ENCODE measurements at places on chromosomes 12 and 14.

GRCh38 chr14:95511687-95512086, 4.8 kb downstream of the SYNE3 start:
- no peak for DNase-seq

DNA sequence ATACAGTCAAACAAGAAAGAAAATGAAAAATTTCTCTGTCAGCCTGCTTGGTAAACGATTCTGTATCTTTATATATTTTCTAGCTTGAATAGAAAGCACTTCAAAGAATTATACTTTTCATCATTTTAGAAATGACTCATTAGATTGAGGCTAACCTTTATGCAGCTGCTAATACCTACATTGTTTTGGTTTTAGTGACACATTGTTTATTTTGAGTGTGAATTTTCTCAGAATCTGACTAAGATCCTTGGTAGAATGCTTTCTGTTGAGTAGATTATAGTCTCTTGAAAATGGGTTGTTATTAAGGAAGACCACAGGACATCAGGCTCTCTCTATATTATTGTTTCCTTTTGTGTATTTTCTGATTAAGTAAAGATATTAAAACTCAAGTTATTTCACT, at the start of gene PMCH:
PMCH (minus strand) TSS at position 45 of the 400 bp plus-strand sequence. CDS start 63 bp downstream, outside the sequence.
- DNase-seq: no peak

DNA sequence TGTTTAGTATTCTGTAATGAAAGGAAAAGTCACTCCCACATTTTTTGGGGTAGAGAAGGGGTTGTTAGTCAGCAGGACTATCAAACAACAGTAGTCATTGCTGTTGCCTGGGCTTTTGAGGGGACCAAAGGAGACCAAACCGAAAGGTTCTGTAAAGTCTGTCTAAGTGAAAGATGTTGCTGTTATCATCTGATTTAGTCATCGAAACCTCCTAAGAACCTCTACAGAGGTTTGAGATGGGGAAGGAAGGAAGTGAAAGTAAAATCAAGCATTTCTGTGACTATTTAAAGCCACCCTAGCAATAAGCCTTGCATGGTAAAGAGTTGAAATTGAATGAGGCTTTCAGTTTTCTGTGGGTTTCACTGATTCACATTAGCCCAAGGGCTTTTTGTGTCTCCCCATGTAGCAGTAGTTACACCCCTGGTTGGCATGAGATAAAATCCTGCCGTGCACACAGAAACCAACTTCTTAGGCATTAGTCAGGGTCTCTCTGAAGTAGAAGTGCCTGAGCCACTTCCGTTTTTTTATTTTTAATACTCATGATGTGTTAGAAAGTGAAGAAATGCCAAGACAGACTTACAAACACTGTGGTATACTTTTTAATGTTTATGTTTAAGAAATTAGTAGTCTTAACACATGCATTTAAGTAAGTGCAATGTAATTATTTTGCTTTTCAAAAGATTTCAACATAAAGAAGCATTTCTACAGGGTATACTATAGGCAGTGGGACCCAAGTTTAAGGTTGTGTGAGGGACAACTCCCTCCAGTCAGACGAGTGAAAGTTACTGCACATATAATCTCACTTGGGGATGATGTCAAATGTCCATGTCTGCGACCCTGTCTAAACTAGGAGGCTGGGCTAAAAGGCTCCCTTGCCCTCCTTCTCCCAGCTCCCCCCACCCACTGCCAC, 50.4 kb downstream of the DYRK2 start:
- DNase-seq: peak; percentile 1

GRCh38 chr12:6074979-6075585, 49.4 kb downstream of the VWF start:
- DNase-seq: no peak

DNA sequence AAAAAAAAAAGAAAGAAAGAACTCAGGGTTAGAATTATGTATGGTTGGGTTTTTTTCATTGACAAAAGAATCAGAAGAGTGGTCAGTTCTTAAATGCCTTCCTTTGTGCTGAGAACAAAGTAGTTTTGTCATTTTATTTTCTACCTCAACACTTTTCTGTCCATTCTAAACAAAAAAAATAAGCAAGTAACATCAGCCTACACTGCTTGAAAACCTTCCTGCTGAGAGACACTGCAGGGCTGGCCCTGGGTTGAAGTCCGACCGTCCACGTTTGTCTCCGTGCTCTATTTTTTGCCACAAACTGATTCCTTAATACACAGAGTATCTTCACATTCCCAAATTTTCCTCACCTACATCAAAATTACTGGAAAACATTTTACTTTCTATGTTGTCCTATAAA, 211.6 kb upstream of the PDZRN4 start:
- no peak for DNase-seq

DNA sequence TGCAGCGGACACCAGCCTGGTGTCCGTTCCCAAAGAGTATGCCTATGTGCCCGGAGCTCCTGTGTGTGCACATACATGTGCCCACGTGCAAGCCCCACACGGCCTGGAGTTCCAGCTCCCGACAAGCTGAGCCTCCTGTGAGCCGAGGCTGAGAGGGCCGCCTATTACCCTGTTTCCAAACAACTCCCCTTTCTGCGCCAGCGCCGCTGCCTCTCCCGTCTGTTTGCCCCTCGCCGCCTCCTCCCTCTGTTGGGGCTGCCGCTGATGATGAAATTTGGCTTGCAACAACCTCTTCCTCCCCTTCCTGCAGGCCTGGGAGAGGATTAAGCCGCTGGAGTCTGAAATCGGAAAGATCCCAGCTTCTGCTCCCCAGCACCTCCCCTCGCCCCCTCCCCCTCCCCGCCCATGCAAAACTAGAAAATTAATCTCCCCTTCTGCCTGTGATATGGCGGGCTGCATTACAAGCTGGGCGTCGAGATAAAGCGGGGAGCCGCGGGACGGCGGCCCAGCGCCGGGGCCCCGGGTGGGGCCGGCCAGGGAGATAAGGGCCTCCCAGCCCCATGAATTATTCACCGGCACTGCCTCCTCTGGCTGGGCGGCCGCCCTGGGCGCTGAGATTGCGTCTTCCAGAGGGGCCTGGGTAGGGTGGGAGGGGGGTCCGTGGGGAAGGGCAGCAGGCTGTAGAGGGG, 6.8 kb upstream of the ASIC1 start:
- DNase-seq: no peak

GRCh38 chr12:58465418-58465817, 454.9 kb downstream of the LRIG3 start:
- DNase-seq: no peak

DNA sequence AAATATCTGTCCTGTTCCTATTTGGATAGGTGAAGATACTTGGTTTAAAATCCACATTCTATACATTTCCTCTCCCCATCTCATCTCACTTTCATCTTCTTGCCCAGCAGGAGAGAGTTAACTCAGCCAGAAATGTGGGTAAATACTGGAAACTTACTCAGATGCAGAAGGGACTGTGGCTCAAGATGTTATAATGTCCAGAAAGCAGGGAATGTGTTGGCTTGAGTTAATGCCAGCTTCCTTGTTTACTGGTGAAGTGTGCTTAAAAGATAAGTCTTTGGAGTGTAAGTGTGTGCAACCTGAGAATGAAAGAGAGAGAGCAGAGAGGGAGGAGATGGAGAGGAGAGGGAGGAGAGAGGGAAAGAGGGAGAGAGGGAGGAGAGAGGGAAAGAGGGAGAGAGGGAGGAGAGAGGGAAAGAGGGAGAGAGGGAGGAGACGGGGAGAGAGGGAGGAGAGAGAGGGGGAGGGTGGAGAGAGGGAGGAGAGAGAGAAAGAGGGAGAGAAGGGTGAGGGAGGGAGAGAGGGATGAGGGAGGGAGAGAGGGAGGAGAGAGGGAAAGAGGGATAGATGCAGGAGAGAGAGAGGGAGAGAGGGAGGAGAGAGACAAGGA, 22.0 kb upstream of the SNRPF start:
- DNase-seq: no peak

DNA sequence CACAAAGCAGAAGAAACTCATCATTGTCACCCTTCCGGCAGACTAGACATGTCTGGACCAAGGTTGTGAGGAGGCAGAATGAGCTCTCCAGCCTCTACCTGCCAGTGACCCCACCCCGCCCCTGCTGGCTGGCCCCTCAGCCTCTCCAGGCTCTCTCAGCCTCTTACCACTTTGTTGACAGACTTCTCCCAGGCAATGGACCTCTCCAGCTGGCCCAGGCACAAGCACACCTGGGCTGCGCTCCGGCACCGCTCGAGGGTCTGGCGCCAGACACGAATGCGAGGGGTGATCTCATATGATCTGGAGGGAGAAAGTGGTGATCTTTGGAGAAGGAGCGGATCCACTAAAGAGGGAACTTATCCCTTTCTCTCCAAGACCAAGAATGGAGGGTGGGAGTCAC, 30.3 kb downstream of the BAZ2A start:
- DNase-seq: no peak

GRCh38 chr12:121637231-121637914, 11.0 kb downstream of the ORAI1 start:
- DNase-seq: peak; percentile 14

DNA sequence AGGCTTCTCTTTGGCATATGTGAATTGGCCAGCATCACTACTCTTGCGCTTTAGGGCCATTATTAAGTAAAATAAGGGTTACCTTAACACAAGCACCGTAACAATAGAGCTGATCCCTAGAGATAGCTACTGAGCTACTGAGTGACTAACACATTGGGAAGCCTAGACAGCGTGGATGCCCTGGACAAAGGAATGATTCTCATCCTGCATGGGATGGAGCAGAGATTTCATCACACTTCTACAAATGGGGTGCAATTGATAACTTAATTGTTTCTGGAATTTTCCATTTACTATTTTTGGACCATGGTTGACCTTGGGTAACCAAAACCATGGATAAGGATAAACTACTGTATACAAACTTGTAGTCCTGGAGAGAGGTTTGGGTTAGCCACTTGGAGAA, 57.1 kb downstream of the FBXO34 start:
- no peak for DNase-seq

- DNase-seq: no peak
Observed at GRCh38 chr12:105214148-105214547, 21.8 kb downstream of the APPL2 start.

- DNase-seq: no peak
Observed at GRCh38 chr12:29610473-29611170, 113.1 kb upstream of the OVCH1 start.

GRCh38 chr12:52446367-52447045, 5.4 kb downstream of the KRT6B start:
- DNase-seq: no peak

DNA sequence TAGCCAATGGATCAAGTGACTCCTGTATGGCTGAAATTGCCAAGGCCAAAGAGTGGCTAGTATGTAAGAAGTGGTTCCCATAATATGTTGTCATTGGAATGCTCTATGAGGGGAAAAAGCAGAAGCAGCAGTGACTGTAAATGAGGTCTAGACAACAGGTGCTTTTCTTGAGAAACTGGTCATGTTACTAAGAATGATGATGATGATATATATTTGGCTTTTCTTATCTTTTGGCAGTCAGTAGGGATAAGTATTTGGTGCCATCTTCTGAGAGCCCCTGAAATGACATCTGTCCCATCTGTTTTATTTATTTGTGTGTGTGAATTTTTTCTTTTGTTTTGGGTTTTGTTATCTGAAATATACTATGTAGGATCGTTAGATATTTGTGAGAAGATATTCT, 141.7 kb downstream of the SYT1 start:
- DNase-seq: no peak

GRCh38 chr14:53265025-53265424, 111.9 kb upstream of the DDHD1 start:
- no peak for DNase-seq

- DNase-seq: no peak
Observed at GRCh38 chr12:116879509-116880212, 1.6 kb downstream of the HRK start.

DNA sequence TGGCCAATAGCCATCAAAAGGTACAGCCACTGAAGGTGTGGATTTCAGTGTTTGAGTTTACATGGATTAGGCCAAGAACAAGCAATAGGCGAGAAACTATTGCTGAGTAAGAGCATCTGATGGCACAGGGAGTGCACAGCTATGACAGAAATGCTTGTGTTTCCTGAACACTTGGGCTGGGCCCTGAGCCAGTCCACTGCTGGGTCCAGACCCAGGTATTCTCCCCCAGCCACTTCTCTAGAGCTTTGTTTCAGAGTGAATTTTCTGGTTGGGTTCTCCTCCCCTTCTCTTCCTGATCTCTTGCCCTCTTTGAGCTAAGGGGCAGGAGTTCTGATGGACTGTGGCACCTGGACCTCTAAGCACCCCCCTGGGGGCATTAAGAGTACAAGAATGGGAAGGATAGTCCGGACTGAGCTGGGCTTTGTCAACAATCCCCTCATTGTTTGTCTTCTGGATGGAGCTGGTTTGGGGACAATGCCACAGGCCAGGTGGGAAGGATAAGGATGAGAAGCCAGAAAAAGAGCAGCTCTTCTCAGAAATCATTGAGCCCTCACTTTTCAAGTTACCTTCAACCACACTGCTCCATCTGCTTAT, 8.3 kb downstream of the HOXC5 start:
- DNase-seq: no peak

DNA sequence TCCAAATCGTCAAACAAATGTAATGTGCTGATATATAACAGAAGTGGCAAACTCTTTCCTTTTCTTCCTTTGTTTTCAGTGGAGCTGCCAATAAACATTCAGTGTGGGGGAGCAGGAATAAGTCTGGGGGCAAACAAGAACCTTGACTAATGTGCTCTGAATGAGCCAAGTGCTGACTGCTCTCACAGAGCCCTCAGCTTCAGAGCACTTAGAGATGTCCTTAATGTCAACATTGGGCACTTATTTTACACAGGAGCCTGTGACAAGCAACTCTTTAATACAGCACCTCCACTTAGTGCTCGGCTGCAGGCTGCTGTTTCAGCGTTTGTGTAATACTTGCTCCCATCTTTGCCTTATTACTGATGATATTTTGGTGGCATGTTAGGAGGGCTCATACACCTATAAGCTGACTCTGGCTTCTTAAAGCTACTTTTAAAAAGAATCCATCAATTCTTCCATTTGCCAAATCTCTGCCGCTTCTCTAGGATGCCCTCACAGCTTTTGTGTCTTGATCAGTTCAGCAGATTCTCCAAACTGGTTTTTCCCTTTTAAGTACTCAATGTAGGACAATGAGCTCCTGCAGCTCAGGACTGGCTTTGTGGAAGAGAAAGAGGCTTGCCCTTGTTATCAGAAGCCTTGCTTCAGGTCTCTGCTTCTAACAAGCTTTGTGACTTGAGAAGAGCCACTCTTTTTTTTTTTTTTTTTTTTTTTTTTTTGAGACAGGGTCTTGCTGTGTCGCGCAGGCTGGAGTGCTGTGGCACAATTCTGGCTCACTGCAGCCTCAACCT, 206.6 kb downstream of the MON2 start:
- no peak for DNase-seq

GRCh38 chr12:11765817-11766794, 116.6 kb downstream of the ETV6 start:
- DNase-seq: peak; percentile 24

Measured in activated naive CD4-positive, alpha-beta T cell (primary cell).